Uterus (tissue), 4 donors: ENCODE measurements at places on chromosomes 4 and X. TPM values are rescaled to one million over a fixed set of nuclear protein-coding genes. Genes with fewer than 3 reads are reported as not detected.

CTAG2 gene
- total RNA-seq, result not detected

USP26 gene
- not detected for total RNA-seq

MCF2 gene
- not detected for total RNA-seq

MBNL3 gene
- total RNA-seq, result 13.2 TPM

MGARP gene
- 0.29 TPM for total RNA-seq

WAS gene
- 1.2 TPM for total RNA-seq

SPANXD gene
- total RNA-seq, result not detected

SLC49A3 gene
- 12.6 TPM for total RNA-seq

ZNF674 gene
- 5.5 TPM for total RNA-seq

CFP gene
- total RNA-seq, result 2.0 TPM

BMP2K gene
- total RNA-seq, result 67.3 TPM
